Fibroblast of skin of left biceps (primary cell): ENCODE measurements at places on chromosomes 2 and 18.

GRCh38 chr2:10347562-10347948 lies 44.9 kb downstream of the HPCAL1 start:
- no peak for DNase-seq

- no peak for DNase-seq
These were observed 160.0 kb downstream of the OSR1 start for GRCh38 chr2:19198381-19198780.

DNA sequence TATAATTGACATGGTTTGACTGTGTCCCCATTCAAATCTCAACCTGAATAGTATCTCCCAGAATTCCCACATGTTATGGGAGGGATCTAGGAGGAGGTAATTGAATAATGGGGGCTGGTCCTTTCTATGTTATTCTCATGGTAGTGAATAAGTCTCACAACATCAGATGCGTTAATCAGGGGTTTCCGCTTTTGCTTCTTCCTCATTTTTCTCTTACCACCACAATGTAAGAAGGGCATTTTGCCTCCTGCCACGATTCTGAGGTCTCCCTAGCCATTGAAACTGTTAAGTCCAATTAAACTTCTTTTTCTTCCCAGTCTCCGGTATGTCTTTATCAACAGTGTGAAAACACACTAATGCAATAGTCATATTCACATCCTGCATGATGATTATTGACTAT lies 1073.3 kb upstream of the CDH2 start:
- no peak for DNase-seq

DNA sequence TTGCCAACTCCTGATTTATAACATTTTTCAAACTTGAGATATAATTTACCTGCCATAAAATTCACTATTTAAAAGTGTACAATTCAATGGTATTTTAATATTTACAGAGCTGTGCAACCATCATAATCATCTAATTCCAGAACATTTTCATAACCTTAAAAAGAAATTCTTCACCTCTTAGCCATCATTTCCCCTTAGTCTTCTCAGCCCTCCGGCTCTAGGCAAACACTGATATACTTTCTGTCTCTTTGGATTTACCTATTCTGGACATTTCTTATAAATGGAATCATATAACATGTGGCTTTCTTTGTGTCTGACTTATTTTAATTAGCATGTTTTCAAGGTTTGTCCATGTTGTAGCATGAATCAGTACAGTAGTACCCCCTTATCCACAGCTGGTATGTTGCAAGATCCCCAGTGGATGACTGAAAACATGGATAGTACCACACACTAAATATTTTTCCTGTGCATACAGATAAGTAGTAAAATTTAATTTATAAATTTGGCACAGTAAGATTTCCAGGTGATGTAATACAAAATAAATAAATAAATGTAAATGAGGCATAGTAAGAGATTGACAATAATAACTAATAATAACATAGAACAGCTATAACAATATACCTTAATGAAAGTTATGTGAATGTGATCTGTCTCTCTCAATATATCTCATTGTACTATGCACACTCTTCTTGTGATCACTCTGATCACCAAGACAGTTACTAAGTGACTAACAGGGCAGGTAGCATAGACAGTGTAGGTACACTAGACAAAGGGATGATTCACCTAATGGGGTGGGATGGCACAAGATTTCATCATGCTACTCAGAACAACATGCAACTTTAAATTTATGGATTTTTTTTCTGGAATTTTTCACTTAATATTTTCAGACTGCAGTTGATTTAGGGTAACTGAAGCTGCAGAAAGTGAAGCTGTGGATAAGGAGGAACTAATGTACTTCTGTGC lies 73.1 kb downstream of the RAB3GAP1 start:
- no peak for DNase-seq

DNA sequence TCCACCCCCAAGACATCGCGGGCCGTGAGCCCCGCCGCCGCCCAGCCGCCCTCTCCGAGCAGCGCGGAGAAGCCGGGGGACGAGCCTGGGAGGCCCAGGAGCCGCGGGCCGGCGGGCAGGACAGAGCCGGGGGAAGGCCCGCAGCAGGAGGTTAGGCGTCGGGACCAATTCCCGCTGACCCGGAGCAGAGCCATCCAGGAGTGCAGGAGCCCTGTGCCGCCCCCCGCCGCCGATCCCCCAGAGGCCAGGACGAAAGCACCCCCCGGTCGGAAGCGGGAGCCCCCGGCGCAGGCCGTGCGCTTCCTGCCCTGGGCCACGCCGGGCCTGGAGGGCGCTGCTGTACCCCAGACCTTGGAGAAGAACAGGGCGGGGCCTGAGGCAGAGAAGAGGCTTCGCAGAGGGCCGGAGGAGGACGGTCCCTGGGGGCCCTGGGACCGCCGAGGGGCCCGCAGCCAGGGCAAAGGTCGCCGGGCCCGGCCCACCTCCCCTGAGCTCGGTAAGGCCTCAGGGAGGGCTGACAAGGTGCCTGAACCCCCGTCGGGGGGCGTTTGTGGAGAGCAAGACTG lies 14.2 kb downstream of the SPEG start:
- no peak for DNase-seq

- no peak for DNase-seq
These were observed 30.0 kb downstream of the NGEF start for GRCh38 chr2:232982926-232983668.

DNA sequence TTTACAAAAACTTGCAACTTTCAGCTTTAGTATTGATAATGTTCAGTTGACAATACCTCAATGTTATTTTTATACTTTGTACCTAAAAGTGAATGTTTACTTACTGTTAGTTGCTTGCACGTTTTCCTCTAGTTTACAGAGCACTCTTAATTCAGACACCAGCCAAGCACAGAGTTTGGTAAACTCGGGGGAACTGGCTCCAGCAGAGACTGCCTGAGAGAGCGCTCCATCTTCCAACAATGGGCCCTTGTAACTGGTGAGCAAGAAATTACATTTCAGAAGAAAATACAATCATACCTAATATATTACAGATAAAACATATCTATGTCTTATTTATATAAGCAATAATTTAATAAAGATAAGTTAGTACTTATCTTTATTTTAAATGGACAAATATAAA lies 3.7 kb downstream of the FAM98A start:
- no peak for DNase-seq

- no peak for DNase-seq
These were observed 16.9 kb upstream of the TUBB6 start for GRCh38 chr18:12291161-12291560.

GRCh38 chr2:85889627-85890281 lies 964 bp upstream of the ST3GAL5 start:
- no peak for DNase-seq

- DNase-seq, result no peak
These were observed 437.6 kb downstream of the ZEB2 start for GRCh38 chr2:144082327-144082726.

DNA sequence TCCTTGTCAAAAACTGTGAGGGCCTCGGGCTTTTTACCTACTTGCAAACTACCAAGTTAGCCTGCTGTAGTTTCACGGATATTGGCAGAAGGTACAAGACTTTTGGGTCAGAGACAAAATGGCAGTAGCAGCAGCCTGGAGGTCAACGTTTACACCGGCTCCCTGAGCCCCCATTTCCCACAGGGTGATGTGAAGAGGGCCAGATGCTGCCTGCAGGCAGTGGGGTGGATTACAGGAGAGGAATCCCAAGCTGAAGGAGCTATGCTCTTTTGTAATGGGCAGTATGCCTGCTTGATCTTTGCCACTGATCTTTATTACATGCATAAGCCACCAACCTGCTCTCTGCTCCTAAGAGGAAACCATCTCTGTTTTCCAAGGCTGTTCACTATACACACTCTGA lies 29.5 kb upstream of the SP5 start:
- DNase-seq, result no peak

DNA sequence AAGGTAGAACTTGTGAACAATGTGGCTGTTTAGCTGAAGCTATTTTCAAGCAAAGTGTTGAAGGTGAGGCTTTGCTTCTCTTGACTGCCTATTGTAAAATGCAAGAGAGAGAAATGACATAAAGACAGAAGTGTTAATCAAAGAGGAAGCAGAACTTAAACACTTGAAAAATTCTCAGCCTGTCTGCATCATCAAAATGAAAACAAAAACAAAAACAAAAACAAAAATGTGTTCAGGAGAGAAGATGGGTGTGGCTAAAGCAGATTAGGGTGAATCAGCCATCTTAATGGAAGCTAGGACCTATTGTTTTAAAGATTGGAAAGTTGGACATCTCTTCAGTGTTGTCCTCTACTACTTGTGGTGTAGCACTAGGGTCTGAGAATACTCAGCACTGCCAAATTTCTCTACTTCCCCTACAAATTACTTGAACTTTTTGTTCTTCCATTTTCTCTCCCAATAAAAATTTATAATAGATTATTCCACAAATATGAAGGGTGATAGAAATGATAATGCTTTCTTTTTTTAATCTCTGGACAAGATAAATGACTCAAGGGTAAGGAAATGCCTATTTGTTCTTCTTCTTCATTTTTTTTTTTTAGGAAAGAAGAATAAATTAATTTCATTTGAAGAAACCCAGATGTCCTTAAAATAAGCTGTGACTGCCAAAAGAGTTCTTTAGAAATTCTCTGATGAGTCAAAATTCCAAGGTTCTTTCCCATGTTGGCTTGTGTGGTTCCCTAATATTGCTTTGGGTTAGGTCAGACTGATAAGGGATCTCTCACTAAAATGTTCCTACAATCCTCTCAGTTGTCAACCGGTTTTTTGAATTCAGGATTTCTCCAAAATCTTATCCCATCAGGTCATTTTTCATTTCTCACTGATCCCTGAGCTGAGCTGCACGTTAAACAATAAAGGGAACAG lies 571.2 kb upstream of the ZEB2 start:
- peak; percentile 67 for DNase-seq

DNA sequence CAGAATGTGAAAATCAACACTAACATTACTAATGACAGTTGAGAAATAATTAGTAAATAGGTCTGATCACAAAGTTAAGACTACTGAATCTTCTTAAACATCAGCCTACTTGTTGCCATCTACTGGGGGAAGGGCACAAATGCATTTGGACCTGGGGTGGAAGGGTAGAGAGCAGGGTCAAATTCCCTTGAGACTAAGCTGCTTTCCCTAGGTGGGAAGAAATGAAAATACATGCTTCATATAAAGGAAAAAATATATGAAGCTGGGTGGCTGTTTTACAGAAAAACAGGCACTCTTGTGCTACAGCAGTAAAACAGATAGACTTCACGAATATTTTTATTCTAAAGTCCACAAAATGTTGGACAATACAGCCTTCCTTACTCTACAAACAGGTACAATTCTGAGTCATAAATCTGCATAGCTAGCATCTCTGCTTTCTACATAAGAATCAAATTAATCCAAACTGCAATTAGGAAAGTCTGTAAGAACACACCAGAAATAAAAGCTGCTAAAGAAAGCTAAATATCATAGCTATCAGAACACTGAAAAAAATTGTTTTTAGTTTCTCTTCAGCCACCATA lies 10.9 kb downstream of the TRIP12 start:
- DNase-seq, result no peak

DNA sequence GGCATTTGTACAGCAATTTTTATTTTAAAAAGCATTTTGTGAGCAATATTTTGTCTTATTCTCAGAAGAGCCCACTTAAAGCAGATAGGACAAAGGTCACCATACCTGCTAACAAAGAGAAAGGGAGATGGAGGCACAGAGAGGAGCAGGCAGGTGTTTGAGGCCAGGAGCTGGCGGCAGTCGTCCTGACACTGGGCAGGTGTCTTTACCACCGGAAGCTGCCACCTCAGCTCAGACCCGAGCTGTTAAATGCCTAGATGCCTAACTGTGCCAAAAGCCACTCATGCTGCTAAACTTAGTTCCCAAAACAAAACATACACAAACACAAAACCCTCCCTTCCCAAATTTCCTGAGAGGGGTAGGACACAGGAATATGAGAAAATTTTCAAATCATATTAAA lies 120.9 kb downstream of the CNTNAP5 start:
- no peak for DNase-seq

GRCh38 chr2:79580175-79580574 lies 67.3 kb downstream of the CTNNA2 start:
- DNase-seq, result no peak

DNA sequence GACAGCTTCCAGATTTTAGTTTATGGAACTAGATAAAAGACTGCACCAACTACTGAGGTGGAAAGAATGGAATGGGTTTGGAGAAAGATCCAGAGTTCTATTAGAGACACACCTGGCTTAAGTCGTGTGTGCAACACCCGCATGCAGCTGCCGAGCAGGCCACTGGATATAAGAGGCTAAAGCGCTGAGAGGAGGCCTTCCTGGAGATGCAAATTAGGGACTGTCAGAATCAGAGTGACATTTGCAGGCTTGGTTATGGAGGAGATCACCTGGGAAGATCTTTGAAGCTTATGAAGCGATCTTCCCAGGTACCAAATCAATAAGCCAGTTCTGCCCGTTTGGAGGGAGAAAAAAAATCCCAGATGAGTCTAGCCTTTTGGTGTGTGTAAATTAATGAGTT lies 30.4 kb upstream of the KLHL29 start:
- DNase-seq, result no peak

DNA sequence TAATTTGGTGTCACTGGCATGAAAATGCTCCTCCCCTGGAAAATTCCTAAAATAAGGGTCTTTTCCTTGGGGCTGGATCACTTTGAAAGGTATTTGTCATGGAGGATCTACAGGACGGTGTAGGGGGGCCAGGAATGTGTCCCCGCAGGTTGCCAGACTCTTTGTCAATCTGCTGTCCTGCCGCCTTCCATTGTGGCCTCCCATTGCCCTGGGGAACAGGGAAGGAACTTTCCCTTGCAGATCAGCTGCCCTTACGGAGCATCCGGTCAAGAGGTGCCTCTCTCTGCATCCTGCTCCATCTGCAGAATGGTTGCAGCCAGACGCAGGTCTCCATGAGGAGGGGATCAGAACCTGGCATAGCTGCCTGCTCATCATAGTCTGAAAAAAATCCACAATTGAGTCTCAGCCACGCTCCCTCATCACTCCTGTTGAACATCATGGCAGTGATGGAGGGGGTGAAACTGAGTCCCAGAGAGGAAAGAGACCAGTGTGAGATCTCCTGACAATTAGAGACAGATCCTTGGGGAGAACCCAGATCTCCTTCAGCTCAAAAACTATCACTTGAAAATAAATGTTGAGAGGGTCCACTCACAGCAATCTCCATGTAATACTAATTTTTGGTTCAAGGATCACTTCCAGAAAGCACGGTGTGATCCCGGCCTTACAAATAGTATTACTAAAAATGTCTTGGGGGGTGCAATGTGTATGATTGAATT lies 244.8 kb downstream of the MYCN start:
- no peak for DNase-seq

DNA sequence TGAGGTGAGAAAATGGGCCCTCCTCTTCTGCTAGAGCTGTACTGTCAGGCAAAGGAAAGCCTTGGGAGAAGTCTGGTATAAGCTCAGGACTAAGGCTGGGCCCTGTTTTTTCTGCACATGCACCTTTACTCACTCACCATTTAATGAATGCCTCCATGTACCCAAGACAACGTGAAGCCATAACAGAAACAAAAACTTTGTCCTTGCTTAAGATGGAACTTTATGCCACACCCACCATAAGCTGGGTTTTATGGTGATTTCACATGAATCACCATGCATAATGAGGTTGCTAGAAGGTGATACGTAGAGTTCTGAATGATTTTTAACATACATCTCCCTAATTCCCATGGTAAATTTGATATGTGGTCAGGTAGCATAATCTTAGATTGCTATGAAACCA lies 63.7 kb upstream of the CYP26B1 start:
- DNase-seq, result no peak
